Naive thymus-derived CD4-positive, alpha-beta T cell (primary cell): ENCODE measurements at places on chromosomes 1 and 21.
A peak's percentile ranks its signal among the peaks of the same experiment; 100 is the strongest.

DNA sequence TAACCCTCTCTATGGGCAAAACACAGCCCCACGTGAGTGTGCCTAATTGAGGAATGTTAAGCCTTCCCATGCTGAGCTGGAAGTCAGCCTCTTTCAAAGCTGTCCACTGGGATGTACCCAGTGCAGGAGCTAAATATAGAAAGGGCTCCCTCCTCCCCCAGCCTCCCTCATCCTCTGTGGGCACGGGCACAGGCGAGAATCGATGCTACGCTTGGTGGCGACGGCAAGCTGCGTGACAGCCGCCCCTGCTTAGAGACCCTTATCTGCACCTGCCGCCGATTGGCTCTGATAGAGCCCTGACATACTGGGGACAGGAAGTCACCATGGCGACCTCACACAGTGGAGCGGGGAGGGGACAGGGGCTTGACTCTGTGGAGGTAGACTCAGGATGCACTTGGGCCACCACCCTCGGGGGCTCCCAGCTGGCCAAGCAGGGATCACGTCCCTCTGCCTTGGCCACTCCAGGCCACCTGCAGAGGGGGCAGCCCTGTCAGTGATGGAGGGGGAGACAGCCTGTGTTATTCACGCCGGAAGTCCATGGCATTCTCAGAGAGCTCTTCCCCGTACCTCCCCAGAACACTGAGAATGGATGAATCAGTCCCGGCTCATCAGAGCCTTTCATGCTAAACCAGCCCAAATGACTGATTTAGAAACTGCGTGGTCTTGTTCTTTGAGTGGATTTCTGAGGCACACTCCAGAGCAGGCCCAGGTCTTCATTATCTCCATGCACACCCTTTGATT is 84.8 kb downstream of the KCND3 start:
- no peak for DNase-seq

DNA sequence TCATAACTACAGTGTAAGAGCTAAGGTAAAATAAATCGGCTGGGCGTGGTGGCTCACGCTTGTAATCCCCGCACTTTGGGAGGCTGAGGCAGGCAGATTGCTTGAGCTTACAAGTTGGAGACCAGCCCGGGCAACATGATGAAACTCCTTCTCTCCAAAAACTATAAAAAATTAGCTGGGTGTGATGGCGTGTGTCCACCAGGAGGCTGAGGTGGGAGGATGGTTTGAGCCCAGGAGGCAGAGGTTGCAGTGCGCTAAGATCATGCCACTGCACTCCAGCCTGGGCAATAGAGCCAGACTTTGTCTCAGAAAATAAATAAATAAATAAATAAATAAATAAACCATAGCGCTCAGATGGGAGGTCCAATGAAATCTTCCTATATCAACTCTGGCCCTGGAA is 16.7 kb upstream of the FAM110D start:
- DNase-seq: no peak

- no peak for DNase-seq
Observed at GRCh38 chr1:218852527-218852926, 321.2 kb upstream of the LYPLAL1 start.

DNA sequence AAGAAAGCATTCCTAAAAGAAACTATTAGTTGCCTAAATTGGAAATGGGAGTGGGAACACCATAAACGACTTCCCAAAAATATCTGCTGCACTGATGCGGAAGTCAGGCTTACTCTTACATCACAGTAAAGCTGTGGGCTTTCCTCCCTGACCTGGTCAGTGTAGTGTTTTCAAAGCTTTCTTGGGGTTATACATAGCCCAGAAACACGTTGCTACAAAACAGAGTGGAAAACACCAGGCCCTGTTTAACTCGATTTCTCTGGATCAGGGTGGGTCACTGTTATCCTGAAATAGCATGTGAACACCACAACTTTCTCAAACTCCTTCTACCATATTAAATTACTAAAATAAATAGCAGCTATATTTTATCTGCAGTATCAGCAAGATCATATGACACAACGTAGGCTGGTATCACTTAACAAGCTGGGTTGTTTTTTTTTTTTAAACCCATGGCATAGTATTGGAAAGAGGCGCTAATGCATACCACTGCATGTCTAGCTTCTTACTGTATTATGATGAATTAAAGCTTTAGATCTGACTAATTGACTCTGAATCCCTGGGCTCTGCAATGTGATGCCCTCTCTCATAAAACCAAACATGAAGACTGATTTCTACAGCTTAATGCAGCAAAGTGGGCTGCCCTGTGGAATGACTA is 184.6 kb downstream of the TGFB2 start:
- no peak for DNase-seq

- DNase-seq: no peak
Observed at GRCh38 chr21:42939582-42940413, 14.4 kb upstream of the ERVH48-1 start.

GRCh38 chr1:116763787-116764465 is 9.7 kb downstream of the CD2 start:
- peak; percentile 64 for DNase-seq

GRCh38 chr1:56808410-56808809 is 10.8 kb downstream of the FYB2 start:
- DNase-seq: no peak

DNA sequence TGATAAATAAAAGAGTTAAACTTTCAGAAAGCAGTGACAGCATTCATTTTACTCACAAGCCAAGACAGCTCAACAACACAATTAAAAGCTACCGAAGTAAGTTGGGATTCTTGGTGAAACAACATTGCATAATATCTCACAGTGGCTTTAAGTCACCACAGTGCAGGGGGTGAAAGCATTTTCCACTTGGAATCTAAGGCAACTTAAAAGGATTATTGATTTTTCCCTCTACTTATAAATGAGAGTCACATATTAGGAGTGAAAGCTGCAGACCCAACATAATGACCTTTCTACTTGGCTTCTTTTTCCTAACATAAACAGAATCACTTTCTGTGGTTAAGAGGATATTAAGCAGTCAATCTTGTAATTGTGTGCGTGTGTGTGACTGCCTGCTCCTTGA is 536.6 kb upstream of the CXADR start:
- no peak for DNase-seq

GRCh38 chr1:116874733-116875249 is 34.9 kb upstream of the PTGFRN start:
- DNase-seq: no peak

GRCh38 chr1:84379138-84379916 is 19.0 kb upstream of the DNASE2B start:
- DNase-seq: no peak

GRCh38 chr1:151981178-151981525 is 12.5 kb downstream of the S100A10 start:
- no peak for DNase-seq

DNA sequence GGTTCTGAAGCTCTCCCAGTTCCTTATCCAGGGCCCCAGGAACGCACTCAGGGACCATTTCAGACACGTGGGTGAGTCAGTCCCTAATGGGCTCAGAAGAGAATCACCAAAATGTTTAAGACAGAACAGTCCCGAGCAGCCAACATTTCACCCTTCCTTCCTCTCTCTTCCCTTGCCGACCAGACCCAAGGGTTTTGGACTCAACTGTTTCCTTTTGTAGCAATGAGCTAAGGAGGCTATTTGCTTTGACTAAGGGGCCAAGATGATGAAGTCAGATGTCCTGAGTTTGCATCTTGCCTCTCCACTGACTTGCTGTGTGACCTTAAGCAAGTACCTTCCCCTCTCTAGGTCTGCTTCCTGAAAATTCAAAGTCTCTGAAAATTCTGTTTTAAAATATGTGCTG is 472.3 kb upstream of the VAMP3 start:
- no peak for DNase-seq

DNA sequence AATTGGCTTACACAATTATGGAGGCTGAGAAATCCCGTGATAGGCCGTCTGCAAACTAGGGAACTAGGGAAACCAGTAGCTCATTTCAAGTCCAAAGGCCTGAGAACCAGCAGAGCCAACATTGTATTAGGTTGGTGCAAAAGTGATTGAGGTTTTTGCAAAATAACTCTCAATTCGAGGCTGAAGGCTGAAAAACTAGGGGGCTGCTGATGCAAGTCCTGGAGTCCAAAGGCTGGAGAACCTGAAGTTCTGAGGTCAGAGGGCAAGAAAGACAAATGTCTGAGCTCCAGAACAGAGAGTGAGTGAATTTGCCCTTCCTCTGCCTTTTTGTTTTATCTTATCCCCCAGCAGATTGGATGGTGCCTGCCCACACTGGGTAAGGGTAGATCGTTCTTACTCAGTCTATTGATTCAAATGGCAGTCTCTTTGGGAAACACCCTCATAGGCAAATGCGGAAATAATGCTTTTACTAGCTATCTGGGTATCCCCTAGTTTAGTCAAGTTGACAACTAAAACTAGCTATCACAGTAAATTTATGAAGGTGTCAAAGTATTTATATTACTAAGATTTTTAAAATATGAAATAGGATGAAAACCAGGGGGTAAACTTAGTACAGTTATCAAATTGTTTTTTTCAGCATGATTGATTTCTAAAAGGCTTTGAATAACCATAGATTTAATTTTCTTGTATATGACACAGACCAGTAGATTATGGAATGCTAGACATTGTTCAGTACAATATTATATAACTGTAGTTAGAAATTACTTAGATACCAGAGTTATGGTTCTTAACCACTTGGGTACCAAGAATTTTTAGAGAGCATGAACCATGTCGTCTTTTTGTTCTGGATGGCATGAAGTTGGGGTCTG is 15.4 kb downstream of the RABGAP1L start:
- no peak for DNase-seq

DNA sequence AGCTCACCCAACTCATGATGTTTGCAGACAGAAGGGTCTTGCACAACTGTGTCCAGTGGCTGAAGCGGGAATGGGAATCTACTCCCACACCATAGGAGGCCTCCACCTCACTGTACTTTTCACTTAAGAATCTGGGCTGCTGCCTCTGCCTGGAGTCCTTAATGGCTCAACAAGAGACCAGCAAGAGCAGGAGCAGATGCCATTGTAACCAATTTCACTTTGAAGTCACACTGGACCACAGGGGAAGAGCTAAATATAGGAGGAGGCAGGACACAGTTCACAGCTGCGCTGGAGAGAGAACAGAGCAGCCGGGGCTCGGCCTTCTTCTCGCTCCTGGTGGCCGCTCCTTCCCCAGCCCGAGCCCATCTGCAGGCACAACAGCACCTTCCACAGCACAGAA is 120.4 kb downstream of the SIPA1L2 start:
- no peak for DNase-seq

- no peak for DNase-seq
Observed at GRCh38 chr21:42089665-42090310, 18.7 kb downstream of the UMODL1 start.

GRCh38 chr1:11990303-11991032 is 10.2 kb downstream of the MFN2 start:
- DNase-seq: no peak

- DNase-seq: no peak
Observed at GRCh38 chr1:234849832-234850231, 239.9 kb upstream of the IRF2BP2 start.

DNA sequence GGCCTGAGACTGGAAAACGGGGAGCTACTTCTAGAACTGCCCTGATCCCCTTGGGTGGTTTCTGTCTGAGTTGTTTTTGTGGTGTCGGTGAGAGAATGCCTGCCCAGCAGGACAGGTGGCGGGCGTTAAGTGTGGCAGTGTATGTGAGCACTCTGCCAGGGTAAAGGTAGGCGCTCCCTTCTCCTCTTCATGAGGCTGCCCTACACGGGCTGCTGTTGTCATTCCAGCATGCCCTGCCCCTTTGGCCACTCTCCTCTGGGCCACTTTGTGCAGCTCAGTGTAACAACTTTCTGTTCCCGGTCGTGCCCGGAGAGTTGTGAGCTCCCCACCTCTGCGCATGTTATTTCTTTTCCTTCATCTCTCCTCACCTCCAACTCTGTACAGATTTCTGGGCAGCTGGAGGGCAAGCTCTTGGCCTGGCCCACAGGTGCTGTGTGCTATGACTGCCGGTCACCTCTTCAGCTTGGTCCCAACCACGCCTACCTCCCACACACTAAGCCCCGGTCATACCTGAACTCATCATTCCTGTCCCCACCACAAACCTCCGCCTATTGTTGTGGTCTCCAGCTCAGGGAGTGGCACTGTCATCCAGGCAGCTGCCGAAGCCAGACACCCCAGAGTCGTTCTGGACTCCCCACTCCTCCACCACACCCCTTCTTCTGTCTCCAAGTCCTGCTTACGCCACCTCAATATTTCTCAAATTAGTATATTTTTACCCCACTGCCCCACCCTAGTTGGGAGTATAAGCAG is 69.0 kb downstream of the GADD45A start:
- no peak for DNase-seq

- no peak for DNase-seq
Observed at GRCh38 chr1:57826535-57826934, 402.7 kb upstream of the DAB1 start.

DNA sequence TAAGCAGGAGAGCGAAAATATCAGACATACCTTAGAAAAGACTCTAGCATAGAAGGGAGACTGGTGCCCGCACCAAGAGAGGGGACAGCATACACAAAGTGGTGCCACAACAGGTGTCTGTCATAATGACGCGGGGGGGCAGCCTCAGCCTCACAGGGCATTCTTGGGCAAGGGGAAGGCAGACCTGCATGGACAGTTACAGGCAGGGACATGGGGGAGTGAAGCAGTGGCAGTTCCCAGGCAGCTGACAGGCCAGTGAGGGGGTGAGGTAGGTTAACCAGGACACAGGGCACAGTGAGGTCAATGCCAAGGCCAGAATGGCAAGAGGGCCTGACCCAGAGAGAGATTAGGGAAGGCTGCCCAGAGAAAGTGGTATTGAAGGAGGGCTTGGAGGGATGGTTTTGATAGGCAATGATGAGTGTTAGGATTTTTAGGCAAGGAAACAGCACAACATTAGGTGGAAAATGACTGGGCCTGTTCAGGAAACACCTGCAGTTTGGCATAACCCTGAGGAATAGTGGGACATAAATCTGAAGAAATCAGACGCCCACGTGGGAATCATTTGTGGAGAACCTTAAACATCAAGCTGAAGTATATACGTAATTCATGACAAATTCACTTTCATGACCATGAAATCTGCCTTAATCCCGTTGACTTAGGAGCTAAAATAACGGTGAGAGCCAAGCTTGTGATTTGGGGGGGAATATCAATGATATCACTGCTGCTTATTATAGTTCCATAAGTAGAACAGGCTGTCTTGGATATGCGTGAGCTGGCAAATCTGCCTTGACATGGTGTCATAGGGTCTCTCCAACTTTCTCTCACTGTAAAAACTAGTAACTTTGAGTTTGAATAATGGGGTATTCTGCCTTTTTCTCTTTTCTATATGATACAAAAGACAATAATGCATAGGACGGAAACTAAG is 8.9 kb downstream of the PTPN14 start:
- DNase-seq: no peak

GRCh38 chr1:77631751-77632150 is 50.7 kb downstream of the ZZZ3 start:
- DNase-seq: no peak
